ENCODE measurements at places on chromosomes 3 and 15.

DNA sequence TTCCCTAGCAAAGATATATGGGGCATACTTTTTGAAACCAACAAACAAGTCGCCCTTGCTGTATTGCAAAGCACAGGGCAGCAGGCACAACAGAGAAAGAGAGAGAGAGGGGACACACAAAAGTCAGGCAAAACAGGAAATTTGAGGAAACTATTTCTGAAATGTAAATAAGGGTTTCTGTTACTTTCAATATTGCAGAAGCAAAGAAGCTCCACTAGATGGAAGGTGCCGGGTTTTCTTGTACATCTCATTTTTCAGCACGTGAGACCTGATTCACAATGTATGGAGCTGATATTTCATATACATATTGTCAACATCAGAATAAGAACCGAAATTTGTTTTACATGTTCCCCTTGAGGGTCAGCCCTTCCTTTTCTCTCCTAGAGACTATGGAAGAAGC lies 127.4 kb downstream of the FOXP1 start:
- peak; percentile 52 for DNase-seq

- DNase-seq: no peak
Observed at GRCh38 chr3:54826251-54826691, 101.6 kb downstream of the LRTM1 start.

DNA sequence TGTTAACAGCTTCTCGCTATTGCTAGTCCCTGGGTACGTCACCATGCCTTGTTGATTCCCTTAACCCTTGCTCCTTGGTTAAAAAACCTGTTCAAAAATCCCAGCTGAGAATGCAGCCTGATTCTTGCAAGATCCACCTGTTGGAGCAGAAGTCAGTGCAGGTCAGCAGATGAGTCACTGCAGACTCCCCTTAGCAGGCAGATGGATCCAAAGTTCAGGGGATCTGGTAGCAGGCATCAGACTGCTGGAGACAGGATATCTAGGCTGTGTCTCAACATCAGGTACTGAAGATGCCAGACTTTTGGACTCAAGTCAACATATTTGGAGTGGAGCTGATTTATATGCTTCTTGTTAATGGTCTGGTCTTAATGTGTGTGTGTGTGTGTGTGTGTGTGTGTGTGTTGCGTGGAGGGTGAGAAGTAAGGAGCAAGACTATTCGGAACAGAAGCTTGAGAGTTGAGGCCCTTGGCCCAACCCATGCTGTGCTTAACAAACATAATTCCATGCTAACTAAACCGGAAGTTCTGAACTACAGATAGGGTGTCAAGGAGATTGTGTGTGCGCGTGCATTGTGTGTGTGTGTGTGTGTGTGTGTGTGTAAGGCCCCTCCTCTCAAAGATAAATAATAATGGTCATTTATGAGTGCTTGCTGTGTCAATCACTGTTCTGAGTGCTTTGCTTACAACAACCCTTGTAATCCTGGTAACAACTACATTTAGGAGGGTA lies 1.0 kb upstream of the C3orf52 start:
- DNase-seq: no peak

DNA sequence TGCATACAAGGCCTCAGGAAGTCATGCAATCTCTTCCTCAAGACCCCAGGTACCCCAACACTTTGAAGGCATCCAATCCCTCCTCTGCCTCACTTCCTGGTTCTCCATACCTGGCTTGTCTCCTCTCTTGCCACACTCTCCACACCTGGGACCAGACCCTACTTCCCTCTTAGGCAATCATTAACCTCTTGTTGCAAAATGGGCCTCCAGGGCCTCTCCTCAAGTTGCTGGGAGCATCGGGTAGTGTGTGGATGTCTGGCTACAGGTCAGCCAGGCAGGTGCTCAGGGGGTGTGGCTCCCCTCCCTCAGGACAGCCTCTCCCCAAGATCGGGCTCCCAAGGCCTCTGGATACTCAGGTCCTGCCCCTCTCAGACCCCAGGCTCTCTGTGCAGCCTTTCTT lies 8.6 kb downstream of the PLA2G4E start:
- no peak for DNase-seq

GRCh38 chr3:48991851-48992545 lies 2.0 kb downstream of the P4HTM start:
- no peak for DNase-seq

DNA sequence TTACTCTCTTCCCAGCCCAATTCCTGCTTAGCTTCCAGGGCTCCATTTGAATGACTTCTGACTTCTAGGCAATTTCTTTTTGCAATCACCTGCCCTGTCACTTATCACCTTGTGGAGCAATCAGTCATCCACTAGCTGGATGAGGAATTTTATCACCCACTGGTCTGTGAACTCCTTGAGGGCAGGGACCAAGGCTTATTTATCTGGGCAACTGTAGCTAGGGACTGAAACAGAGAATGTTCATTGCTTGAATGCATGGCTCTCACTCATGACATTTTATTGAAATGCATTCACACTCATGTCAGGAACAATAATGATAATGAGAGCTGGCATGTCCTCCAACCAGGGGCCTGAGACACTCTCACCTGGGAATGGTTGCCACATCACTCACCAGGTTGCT lies 15.5 kb downstream of the TNFAIP8L3 start:
- DNase-seq: no peak

GRCh38 chr3:47370887-47371697 lies 9.7 kb upstream of the PTPN23 start:
- no peak for DNase-seq

GRCh38 chr15:30943654-30944335 lies 40.1 kb downstream of the FAN1 start:
- DNase-seq: no peak

- DNase-seq: no peak
Observed at GRCh38 chr3:108488631-108489030, 21.8 kb downstream of the MYH15 start.

DNA sequence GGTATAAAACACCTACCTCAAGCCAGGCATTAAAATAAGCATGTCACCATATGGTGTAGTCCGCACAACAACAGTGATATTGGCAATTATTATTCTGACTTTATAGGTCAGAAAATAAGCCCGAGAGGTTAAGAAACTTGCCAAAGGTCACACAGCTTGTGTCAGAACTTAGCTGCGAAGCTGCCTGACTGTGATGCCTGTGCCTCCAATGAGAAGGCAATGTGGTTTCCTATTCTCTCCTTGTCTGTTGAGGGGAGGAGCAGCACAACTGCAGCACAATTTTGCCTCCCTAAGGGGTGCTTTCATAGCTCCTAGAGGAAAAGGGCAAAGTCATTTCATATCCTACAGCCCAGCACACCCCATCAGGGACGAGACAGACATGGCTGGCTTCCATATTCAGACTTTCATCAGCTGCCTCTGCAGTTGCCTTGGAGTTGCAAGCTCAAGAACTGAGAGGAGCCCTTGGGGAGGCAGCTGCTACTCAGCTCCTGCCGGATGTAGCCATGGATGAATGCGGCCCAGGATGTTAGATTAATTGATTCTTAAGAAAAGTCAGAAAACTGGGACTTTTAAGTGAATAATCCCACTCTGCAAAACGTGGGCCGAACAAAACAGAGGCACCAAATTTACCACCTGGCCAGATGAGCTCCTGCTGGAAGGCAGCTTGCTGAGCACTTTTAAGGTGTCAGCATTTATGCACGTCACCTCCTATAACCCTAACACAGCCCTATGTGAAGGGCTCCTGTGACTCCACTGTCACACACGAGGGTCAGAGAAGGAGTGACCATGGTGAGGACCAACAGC lies 38.5 kb downstream of the MYO5C start:
- DNase-seq: no peak

DNA sequence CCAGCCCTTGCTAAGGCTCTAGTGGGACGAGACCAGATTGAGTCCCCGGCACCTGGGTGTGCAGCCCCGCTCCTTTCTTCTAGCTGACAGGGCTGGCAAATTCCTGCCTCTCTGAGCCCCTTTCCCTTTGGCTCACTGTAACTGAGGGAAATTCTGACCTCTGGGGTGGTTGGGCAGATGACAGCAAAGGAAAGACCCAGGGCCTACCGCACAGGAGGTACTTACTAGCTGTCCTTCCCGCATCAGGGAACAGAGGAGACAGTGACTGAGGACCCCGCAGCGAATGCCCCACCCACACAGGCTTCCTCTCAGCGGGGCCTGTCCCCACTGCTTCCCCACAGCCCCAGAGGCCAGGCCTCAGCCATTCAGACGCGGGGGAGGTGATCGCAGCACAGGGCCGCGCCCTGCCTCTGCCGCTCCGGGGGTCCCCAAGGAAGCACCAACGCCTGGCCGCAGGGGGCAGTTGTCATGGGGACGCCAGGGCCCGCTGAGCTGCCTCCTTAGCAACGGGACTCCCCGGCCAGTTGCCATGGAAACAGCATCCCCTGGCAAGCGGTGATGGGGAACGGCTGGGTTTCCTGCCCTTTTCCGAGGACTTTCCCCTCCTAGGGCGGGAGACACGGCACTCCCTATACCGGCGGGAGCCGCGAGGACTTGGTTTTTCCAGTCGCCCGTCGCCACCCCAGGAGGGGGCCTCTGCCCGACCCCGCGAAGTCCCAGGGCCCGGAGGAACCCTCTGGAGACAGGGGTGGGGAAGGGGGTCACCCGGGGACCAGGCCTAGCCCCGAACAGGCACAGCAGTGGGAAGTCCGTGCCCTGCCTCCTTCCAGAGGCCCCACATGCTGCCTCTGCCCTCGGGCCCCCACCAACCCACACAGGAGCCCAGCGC lies 50.1 kb downstream of the HCN4 start:
- no peak for DNase-seq

GRCh38 chr15:65680544-65680943 lies 58.8 kb downstream of the SLC24A1 start:
- no peak for DNase-seq

DNA sequence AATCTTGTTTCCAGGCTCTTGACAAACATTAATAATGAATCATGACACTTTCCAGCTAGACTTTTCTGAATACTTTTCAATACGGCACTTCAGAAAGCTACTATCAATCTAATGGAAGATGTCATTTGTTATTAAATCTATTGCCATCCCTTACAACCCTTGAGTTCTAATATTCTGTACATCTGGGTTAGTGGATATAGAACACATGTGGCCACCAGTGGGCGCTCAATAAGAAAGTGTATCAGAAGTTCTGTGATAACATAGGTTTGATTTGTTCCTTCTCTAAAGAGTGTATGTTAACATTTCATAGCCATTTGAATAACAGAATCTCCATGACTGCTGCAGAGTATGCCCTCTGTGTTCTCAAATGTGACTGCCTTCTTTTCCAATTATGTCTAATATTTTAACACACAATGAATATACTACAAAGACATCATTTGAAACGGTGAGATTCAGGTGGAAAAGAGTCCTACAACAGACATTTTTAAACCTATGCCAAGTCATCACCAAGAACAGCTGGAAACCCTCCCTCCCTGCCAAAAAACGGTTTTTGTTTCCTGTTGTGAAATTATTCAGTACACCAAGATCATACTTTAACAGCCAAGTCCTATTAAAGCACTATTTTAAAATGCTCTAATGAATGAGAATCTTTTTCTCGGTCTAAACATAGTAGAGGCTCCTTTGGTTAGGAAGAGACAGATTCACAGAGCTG lies 22.2 kb downstream of the ALDH1A2 start:
- peak; percentile 10 for DNase-seq

DNA sequence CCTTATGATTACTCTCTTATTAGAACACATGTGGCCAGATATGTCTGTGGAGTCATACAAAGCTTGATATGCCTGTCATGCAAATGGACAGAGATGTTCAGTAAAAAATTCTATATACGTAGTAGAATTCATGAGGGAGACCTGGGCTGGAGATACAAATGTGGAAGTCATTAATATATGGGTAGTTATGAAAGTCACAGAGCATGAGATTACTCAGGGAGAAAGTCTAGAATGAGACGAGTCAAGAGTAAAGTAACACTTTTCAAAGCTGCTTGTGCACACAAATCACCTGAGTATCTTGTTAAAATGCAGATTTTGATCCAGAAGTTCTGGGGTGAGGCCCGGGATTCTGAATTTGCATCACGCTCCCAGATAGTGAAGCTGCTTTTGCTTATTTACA lies 28.4 kb downstream of the OXSM start:
- DNase-seq: no peak

- no peak for DNase-seq
Observed at GRCh38 chr15:78342021-78342420, 1.9 kb downstream of the CRABP1 start.

- DNase-seq: no peak
Observed at GRCh38 chr15:74007820-74008371, 13.4 kb downstream of the PML start.

DNA sequence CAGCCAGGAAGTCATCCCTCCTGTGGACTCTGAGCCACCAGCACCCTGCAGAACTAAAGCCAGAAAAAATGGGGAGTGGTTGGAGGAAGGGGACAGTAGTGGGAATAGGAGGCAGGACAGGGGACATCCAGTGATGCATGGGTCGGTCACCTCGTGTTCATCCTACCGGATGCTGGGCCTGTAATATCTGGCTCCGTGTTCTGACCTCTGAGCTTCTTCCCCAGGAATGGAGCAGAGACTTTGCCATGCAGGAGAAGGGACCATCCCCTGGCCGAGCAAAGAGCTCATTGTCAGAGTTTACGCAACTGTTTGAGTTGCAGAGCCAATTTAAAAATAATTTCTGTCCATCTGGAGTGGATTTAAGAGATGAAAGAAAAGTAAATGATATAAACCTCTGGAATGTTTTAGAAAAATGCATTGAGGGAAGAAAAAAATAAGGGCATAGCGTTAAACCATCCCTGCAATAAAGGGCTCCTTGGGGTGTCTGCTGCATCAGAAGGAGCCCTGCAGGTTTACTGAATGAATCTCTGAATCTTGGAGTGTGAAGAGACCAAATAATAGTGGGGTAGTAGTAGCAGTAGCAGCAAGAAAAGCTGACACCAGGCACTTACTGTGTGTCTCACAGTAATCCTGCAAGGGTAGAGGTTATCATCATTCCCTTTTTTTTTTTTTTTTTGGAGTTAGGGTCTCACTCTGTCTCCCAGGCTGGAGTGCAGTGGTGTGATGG lies 70.9 kb downstream of the AAGAB start:
- no peak for DNase-seq

All from MV-4-11 (cell line).